CD4-positive, alpha-beta T cell treated with Interferon alpha-2 for 1 hour (primary cell): ENCODE measurements at places on chromosomes 2 and 18.
A peak's percentile ranks its signal among the peaks of the same experiment; 100 is the strongest.

DNA sequence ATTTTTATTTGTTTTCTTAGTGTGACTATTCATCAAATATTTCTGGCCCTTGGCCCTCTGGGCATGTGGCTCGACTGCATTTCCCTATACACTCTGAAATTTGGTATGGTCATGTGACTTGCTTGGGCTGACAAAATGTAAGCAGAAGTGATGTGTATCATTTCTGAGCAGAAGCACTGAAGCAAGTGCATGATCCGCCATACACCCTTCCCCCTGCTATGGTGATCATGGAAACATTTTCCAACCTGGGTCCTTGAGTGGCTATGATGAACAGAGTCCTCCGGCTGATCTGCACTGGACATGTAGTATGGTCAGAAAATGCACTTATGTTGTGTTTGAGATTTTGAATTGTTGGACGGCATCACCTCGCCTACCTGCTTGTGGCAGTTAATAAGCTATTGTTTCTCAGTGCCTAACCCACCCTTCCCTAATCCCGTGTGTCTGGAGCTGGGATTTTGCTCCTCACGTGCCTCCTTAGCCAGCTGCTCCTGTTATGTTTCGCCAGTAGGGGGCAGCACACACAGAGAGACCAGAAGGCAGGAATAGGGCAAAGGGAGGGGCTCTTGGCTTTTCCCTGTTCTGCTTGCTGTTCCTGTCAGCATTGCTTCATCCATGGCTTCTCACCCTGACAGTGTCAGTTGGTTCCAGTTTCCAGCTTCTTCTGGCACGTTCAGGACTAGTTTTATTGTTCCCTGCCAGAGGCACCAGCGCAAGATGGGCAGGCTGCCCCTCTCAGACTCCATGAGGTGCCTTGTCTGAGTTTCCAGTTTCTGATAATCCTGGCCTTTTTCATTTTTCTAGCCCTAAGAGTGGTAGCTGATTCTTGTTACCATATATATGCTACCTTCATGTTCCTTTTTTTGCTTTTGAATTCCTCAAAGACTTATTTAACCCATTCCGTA lies 207.4 kb downstream of the ARL6IP6 start:
- peak; percentile 37 for DNase-seq

DNA sequence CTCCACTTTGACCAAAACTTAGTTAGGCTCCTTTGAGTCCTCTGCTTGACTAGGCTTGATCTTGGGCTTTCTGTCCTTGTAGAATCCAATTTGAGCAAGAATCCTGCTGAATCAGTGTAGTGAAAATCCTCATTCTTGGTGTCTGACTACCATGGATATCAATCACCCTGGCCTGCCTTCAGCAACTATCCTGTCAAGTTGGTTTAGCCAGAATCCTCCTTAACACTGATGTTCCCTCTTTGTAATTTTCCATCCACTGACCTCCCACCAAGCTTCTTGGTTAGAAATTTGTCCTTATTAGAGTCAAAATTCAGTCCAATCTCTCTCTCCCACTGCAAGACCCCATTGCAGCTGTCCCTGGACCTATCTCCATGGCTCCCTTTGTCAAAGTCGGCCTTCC lies 494 bp upstream of the RBM45 start:
- DNase-seq = no peak

DNA sequence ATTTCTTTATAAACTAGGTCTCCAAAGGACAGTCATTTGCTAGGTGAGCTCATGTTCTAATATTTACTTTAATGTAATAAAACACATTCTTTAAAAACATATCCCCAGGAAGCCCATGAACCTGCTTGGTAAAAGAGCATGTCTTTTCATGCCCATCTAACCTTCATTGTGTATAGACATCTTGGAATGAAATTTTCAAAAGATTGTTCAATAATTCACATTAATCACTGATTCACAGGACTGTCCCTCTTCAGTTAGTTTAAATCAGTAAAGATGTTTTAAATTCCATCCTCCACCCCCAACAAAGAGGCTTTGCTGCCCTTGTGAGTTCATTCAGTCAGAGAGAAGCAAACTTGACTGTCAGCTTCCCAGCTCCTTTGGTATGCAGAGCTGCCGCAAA lies 633.4 kb upstream of the CELF4 start:
- no peak for DNase-seq

GRCh38 chr2:239770246-239770639 lies 254.9 kb downstream of the NDUFA10 start:
- DNase-seq = no peak

DNA sequence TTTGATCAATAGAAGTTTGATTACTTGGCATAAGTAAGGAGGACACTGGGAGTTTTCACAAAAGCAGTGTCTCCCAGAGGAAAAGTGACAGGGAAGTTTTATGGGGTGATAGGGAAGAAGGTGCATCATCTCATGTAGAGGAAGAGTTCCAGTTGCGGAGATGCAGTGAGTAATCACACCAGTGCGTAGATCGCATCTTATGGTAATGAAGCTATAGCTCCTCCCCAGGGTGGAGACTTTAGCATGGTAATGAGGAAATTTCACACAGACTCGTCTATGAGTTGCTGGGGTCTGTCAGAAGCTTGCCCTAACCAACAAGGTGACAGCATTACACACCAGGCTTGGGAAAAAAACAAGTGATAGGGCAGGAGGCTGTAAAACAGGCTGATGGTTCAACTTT lies 49.0 kb downstream of the KYNU start:
- no peak for DNase-seq

DNA sequence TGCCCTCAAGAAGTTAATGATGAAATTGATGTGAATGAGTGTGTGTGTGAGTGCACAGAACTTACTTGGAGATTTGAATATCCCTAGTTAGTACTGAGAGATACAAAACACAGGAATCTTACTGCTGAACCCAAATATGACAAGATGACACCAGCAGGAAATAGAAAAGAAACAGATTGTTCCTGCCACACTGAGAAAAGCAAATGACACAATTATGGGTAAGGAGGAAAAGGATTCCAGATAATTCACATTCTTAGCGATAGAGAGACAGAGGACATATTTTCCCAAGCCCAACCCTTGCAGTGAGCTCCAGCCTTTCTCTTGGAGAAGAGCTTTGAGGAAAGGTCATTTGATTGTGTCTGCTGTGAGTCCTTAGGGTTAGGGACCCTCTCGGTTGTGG lies 105.7 kb upstream of the SMIM21 start:
- no peak for DNase-seq

DNA sequence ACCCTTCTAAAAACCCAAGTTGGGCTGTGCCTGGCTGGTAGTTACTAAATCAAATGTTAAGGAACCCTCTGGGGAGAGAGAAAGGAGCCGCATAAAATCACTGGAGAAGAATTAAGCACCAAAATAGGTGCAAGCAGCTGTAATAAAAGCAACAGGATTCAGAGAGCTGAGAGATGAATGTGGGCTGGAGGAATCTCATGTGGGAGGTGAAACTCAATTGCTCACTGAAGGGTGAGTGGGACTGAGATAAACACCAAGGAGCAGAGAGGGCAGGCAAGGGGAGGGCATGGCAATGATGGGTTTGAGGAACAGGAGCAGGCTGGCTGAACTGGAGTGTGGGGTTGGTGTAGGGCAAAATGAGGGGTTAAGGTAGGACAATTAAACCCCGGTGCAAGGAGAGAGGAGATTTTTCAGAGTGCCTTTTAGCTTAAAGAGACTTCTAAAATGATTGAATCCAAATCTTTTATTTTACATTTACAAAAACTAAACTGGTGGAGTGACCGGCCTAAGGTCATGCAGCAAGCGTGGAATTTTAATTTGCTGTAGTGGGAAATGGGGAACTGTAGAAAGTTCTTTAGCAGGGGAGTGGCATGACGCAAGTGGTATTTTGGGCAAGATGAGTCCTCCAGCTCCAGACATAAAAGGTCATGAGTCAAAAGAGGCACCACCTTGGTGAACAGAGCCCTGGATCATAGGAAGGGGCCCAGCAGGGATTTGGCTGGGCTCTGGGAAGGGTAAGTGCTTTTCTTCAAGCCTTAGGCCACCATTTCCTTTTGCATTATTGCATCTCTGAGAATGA lies 10.5 kb downstream of the PLB1 start:
- DNase-seq = no peak

GRCh38 chr2:112621790-112622527 lies 23.8 kb upstream of the SLC20A1 start:
- DNase-seq = no peak

- DNase-seq = peak; percentile 19
These were observed 30.8 kb downstream of the C18orf54 start for GRCh38 chr18:54388203-54389142.

DNA sequence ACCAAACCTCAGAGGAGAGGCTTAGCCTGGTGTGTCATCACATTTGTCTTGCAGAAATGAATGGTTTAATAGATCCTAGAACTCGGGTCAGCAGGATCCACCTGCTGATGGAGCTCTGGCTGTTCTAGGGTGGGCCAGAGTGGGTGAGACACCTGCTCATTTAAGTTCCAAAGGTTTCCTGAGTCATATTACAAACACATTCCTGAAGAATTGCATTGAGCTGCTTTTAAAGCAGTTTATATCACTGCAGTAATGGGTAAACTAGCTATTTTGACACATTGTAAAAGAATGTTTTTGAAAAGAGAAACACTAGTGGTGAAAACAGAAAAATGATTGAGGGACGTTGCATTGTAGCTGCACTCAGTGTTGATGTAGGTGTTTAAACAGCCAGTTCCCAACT lies 175.3 kb upstream of the TCF4 start:
- DNase-seq = no peak

GRCh38 chr2:175236930-175237329 lies 55.4 kb upstream of the ATP5MC3 start:
- no peak for DNase-seq

- no peak for DNase-seq
These were observed 101.3 kb upstream of the ST3GAL5 start for GRCh38 chr2:85990084-85990483.

GRCh38 chr2:135667045-135667444 lies 74.6 kb upstream of the UBXN4 start:
- DNase-seq = no peak

DNA sequence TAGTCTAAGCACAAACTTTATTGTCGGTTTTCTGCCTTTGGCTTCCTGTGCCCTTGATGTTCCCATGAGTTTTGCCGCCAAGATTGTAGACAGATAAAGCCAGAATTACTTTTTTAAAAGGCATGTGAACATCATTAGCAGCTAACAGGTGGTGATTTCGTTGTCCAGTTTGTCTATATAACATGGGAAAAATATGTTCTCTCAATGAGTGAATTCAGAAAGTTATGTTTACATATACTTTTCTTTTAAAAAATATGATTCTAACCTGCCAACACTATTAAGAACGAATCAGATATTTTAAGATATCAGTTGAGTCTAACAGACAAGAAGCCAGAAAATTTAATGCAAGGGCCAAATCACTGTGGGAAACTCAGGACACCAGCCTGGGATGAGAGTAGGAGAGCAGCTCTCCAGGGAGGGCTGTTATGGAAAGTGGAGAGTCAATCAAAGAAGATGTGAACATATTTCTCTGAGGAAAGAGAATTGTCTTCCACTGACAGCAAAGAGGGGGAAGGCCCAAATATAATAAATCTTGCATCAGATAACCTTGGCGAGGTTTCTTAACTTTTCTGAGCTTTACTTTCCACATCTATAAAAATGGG lies 311.3 kb downstream of the ARHGAP15 start:
- no peak for DNase-seq

- no peak for DNase-seq
These were observed 122.8 kb upstream of the L3MBTL4 start for GRCh38 chr18:6537475-6537874.

GRCh38 chr2:48515513-48515985 lies 14.4 kb upstream of the STON1 start:
- DNase-seq = no peak

- no peak for DNase-seq
These were observed 109.2 kb upstream of the CHRNA1 start for GRCh38 chr2:174873471-174873870.

DNA sequence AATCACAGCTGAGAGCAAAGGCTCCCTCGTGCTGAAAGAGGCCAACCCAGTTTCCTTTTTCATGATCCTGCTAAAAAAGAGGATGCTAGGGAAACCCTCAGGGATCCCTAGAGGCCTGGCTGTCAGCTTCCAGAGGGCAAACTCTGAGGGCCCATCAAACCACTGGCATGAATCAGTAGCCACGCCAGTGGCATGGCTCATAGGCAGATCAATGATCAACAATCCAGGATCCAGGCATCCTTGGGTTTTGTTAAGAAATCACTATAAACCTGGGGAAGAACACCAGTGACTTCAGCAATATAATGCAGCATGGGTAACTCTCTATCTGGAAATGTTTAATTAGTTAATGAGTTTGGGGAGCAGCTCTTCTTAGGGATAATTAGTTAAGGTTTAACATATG lies 286.5 kb downstream of the C1D start:
- no peak for DNase-seq

DNA sequence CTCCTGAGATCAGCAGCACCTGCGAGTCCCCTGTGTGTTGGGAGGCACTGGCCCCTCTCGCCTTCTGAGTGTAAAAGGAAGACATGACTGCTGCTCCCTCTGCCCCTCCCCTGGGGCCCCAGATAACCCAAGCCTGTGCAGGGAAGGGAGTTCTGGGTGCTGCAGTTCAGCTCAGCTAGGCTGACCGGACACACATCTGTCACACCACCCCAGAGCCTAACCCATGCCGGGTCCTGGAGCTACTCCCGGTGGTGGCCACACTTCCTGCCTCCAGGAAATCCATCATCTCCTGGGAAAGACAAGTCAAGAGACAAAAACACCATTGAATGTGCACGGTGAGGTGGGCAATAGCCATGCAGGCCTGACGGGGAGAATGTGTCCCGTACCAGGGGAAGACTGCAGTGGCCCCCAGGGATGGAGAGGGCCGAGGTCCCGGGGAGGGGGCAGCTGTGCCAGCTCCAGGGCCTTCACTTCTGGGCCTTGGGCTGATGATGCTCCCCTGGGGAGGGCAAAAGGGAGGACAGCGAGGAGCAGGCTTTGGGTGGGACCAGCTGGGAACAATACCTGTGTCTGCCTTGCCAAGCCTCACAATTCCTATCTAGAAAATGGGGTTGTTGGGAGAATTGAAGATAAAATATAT lies 210.6 kb downstream of the TFCP2L1 start:
- no peak for DNase-seq

DNA sequence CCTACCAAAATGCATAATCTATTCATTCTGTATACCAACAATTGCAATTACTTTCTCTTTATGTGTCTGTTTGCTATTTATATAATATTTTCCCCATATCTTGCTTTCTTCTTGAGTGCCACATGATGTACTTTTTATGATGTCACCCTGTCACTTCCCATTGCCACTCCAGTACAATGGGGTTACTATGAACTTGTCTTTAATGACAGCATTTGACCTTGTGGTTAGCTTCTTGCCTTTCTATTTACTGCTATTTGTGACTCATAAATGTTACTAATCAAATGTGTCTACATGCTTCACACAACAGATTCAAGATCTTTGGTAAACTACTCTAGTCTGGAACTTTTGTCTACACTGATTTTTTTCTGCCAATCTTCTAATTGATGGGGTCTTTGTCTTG lies 486.3 kb downstream of the NR4A2 start:
- DNase-seq = no peak

DNA sequence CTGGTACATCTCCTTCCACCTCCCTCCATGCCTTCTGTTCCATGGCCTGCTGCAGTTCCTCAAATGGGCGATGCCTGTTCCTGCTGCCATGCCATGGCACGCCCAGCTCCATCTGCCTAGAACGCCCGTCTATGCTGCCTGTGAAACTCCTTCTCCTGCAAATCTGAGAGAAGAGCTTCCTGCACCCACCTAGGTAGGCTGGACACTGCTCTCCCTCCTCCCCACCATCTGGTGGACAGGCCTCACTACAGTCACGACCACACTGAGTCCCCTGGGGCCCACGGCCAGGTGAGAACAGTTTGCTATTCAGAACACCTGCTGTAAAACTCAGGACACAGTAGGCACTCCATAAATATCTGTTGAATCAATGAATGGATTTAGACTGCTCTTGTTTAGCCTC lies 92.4 kb downstream of the LAMA1 start:
- no peak for DNase-seq

GRCh38 chr2:113251118-113251517 lies 27.6 kb downstream of the PAX8 start:
- no peak for DNase-seq
